ENCODE measurements at places on chromosomes 3 and 15. TPM values are rescaled to one million over a fixed set of nuclear protein-coding genes. Genes with fewer than 3 reads are reported as not detected.

Gene IMPG2
- 0.50 TPM for total RNA-seq

- no peak for DNase-seq
- H3K27ac ChIP-seq, result no peak overlapping the region
- H3K27me3 ChIP-seq, result no peaks in the 10 kb centered on the region
- no peak overlapping the region for H3K4me3 ChIP-seq
- no peaks in the 10 kb centered on the region for H3K36me3 ChIP-seq
Measured at GRCh38 chr15:25385986-25386385, 52.8 kb downstream of the UBE3A start.

Gene PODXL2
- 43.6 TPM for total RNA-seq

DNA sequence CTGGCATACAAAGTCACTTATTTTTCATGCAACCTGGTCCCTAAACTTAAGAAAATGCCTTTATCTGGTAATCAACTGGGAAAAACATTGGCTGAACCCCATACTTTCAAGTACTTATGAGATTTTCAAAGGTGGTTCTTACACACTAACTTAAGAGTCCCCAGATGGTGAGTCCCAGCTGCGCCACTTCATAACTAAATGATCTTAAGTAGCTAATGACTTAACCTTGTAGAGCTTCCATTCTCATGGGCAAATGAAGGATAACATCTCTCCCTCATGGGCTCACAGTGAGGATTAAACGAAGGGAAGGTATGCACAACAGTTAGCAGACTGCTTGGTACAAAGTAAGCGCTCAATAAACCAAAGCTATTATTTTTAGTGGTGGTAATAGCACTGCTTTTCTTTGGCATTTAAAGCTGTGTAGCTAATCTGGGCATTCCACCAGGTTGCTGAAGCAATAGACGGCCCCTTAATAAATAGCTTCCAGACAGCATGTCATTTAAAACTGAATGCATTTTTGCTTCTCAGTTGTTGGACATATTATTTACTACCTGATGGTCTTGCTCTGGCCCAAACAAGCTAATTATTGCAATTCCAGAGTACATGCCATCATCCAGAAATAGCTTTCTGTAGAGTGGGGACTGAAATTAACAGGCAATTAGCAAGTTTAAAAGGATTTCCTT lies 55.4 kb downstream of the LIPC start:
- H3K27me3 ChIP-seq, result no peaks in the 10 kb centered on the region
- DNase-seq, result no peak
- peaks cover 8% of the 10 kb centered on the region for H3K4me1 ChIP-seq
- H3K27ac ChIP-seq, result no peak overlapping the region

- H3K4me3 ChIP-seq, result no peak overlapping the region
- no peak overlapping the region for H3K27ac ChIP-seq
- no peaks in the 10 kb centered on the region for H3K4me1 ChIP-seq
- no peaks in the 10 kb centered on the region for H3K27me3 ChIP-seq
Measured at GRCh38 chr3:187783098-187783497, 37.8 kb upstream of the BCL6 start.
